ENCODE measurements at places on chromosomes 7 and 10.

- peak; percentile 88 for DNase-seq
Observed at GRCh38 chr10:124740369-124741280, 3.6 kb downstream of the FAM53B start.

- DNase-seq: no peak
Observed at GRCh38 chr10:9010931-9011670, 956.6 kb downstream of the GATA3 start.

GRCh38 chr10:16950656-16951601 lies 133.7 kb upstream of the RSU1 start:
- peak; percentile 30 for DNase-seq

DNA sequence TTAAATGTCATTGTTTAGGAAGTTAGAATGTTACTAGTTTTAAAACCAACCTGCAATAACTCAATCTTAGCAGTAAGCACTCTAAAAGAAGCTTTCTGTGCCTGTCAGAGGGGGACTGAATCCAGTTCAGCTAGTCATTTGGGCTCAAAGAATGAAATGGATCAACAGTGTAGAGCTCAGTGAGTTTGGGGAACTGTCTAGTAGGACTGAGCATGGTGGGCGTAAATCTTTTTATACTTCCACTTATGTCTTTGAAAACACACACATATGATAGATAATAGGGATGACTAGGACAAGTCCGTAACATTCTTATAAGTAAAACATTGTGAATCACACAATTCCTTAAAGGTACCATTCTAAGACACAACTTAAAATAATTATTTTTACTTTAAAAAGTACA lies 11.5 kb downstream of the GSAP start:
- no peak for DNase-seq

- DNase-seq: peak; percentile 88
Observed at GRCh38 chr10:110207805-110208613, 604 bp downstream of the MXI1 start.

DNA sequence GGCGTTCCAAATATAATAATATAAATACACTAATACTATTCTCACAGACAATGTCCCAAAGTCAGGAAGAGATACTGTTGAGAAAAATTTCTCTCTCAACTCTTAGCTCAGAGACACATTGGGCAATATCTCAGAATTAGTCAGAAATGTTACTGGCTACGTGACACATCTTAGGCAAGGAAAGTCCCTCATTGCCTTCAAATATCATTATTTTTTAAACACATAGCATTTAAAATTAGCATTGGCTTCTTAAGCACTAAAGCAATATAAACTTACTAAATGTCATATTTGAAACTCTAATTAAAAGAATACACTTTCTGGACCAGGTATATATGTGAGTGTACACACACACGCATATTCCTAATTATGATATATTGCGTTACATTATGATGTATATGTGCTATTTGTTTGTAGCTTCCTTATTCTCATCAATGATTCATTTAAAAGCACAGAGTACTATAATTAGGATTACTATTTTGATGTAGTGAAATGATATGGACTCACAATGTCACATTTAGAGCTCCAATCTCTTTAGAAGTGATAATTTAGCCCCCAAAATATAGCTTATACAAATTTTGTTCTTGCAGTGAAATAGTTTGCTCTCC lies 255.8 kb downstream of the TWIST1 start:
- DNase-seq: no peak
